LNCaP clone FGC (cell line): ENCODE measurements at places on chromosomes 5 and 9.

- no peak for DNase-seq
Measured at GRCh38 chr5:23884405-23885031, 377.1 kb downstream of the PRDM9 start.

DNA sequence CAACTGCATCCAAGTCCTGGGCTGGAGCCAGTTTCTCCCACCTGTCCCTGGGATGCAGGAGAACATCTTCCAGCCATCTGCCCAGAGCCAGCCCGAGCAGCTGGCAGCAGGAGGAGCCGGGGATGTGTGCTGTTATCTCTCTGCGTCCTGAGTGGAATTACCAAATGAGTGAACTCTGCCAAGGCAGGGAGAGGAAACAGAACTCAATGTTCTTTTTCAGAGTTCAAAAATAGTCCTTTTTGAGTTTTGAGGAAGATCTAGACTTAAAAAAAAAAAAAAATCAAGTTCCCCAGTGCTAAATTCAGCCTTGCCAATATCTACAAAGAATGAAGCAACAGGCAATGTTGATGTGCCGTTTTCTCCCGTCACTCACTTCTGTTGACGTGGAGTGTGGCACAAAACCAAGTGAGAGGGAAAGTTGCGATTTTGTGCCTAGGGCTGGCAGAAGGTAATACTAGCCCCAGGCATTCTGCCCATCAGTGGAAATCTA, 56.2 kb downstream of the TMOD1 start:
- peak; percentile 39 for DNase-seq

- no peak for DNase-seq
Measured at GRCh38 chr9:129182625-129183494, 4.8 kb upstream of the IER5L start.

GRCh38 chr5:78294248-78295034, at the start of gene AP3B1:
AP3B1 (minus strand) TSS chr5:78294698; CDS start chr5:78294579, 119 bp downstream.
- peak; percentile 96 for DNase-seq

GRCh38 chr5:93610581-93611272, 27.7 kb downstream of the NR2F1 start:
- DNase-seq = no peak

- no peak for DNase-seq
Measured at GRCh38 chr5:14436801-14437542, 144.6 kb upstream of the OTULINL start.

- no peak for DNase-seq
Measured at GRCh38 chr9:80407220-80407619, 835.5 kb downstream of the TLE4 start.

GRCh38 chr9:128286440-128286839, 10.4 kb downstream of the SWI5 start:
- DNase-seq = no peak

- DNase-seq = no peak
Measured at GRCh38 chr9:135893104-135893503, 14.2 kb downstream of the CAMSAP1 start.

- no peak for DNase-seq
Measured at GRCh38 chr5:142017832-142018427, 5.1 kb upstream of the GNPDA1 start.

- DNase-seq = no peak
Measured at GRCh38 chr5:134878403-134878802, 4.2 kb downstream of the TXNDC15 start.

DNA sequence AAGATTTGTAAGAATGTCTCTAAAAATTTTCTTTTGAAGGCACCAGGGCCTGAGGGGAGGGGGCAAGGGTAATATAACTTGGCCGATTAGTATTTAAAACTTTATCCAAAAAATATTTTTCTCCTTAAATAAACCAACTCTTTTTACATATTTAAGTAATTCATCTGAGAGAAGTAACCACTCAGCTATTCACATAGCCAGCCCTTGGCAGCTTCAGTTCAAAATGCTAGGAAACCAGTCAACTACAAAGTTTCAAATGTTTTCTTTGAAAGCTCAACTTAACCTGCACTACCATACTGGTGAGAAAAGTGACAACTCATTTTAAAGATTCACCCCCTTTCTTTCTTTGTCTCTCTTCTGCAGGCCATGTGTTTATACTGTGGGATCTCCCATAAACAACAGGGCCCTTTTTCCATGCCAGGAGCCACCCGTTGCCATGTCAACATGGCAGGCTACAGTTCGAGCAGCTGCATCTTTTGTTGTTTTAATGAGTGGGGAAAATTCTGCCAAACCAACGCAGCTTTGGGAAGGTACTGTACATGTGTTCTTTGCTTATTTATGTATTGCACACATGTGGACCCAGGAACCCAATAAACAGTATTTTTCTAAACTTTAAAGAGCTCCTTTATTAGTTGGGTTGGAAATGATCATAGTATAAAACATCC, 46.3 kb downstream of the AOPEP start:
- peak; percentile 68 for DNase-seq

DNA sequence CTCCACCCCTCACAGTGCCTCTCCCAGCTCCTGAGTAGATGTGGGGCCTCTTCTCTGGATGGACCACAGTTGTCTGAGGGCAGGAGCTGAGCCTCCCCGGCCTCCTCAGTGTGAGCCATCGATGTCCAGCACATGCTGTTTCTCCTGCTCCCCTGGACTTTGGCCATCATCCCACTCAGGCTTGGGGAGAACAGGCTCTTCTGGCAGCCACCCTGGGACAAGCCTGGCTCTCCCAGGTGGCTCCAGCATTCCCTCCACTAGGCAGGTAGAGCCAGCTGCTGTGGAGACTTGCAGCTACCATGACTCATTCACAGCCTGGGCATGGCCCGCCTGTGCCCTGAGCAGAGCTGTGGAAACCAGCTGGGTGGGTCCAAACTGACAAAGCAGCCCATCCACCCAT, 77.0 kb downstream of the CSNK1A1 start:
- peak; percentile 30 for DNase-seq

- no peak for DNase-seq
Measured at GRCh38 chr5:176735383-176736265, 74.7 kb upstream of the UNC5A start.

DNA sequence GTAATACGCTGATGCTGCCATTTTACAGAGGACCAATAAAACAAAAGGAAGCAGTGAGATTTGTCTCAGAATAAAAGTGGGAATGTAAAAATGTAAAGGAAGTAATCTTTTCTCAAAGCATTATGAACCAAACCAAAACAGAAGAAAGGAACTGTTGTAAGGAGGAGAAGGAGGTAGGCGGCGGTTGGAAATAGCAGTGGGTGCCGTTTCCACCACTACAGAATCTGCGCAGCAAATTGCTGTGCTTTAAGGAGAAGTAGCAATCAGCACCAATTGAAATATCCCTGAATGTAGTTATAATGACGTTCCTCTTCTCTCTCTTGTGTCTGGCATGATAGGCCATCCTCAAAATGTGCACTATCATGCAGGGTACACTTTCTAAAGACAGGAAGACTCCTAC, 455.1 kb upstream of the TLE4 start:
- DNase-seq = no peak

DNA sequence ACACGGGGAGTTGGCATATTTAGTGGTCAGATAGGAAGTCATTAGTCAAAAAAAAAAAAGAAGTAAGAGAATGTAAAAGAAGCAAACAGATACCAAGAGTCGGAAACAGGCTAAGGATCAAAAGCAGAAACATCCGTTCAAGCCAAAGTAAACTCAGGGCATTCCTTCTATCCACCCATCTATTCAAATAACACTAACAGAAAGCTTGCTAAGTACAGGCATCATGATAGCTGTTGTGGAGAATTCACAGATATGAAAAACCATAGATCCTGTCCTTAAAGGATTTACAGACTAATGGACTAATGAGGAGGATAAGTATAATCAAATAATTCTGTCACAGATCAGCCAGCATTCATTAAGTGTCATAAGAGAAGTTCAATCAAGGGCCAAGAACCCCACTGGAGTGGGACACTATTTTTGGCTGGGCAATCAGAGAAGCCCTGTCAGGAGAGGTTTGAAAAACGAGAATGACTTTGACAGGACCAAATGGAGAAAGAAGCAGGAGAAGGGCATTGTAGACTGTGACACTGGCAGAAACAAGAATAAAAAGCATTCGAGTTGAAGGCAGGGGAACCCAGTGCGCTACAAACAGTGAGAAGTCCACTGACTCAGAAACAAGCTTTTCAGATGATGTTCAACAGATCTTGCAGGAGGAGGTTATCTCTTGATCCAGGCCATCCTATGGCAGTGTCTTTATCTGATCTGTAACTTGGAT, 154.2 kb upstream of the TSLP start:
- DNase-seq = no peak

- DNase-seq = no peak
Measured at GRCh38 chr5:153496835-153497234, 6.4 kb downstream of the GRIA1 start.

DNA sequence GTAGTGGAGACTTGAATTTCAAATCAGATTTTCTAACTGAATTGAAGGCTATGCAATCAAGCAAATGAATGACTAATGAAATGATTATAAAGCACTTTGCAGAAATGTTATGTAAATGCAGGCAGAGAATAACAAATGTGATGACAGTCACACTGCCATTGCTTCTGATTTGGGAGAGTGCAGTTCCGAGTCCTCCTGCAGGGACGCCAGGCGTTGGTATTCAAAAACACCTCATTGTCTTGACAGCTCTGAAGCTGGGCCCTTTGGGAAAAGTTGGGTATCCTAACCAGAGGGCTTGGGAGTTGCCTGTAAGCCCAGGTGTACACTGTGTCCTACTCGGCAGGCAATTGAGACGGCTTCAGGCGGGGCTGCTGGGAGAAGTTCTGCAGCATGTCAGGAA, 57.9 kb downstream of the C5orf15 start:
- no peak for DNase-seq

DNA sequence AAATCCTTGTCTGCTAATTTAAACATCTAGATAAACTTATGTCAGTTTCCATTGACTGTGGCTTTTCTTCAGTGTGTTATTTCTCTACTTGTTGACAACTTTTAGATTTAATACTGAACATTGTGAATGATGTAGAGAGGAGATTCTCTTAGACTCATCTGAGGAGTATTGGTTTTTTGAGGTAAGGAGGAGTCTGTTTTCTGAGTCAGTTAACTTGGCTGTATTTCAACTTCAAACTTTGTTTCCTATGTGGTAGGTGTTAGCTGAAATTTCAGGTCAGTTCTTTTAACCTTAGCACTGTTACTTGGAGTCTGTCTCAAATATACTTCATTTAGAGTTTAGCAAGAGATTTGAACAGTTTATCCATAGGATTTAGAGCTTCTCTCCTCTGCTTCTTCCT, 67.9 kb downstream of the XRCC4 start:
- DNase-seq = no peak

DNA sequence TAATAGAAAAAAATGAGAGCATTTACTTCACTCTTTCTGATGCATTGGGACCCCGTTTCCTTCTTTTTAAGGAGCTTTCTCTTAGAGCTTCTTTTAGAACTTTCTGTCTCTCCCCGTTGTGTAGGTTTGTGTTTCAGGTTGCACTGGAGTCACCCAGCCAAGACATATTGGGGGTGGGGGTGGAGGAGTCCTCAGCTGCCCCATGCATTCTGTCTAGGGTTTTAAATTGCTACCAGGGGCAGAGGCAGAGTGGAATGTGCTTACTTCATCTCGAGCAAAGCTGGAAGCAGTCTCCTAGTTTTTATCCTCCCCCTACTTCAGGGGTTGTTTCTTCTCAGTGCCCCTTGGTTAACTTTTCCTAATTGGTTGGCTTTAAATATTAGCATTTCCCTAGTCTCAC, 9.4 kb downstream of the OR2K2 start:
- no peak for DNase-seq

- DNase-seq = no peak
Measured at GRCh38 chr9:137987244-137988030, 109.9 kb downstream of the CACNA1B start.

GRCh38 chr5:176369934-176370711, 4.8 kb downstream of the ARL10 start:
- no peak for DNase-seq

DNA sequence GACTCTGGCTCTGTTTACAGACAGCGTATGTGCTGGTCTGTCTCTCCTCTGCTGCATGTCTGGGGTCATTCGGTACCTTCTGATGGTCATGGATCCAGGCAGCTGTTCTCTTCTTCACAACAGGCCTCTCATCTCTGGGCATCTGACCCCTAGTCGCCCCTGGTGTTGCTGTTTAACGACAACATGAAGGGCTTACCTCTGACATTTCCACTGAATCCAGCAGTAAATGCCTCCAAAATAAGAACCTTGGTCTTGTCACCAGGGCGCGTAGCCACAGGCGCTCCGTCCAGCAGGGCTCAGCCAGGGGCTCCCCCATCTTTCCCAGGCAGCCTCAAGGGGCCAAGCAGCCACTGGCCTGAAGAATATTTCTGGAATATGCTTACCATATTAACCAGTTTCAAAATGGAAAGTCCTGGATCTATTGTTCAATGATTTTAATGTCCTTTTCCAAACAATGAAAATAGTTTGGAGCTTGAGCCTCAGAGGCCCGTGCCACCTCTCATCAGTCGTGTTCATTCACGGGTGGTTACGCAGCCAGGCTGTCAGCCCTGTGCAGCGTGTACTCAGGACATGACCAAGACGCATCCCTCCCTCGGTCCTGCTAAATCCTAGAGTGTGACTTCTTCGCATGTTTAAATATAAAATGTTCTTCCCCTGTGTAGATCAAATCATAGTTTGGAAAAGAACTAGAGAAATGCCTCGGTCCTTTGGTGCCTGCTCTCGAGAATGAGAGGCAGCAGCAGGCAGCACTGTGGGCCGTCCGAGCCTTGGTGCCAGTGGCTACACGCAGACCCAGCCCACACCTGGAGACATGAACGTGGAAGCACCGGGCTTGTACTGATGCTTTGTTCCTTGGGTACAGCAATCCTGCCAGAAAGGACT, 30.1 kb upstream of the LRRC14B start:
- DNase-seq = no peak

DNA sequence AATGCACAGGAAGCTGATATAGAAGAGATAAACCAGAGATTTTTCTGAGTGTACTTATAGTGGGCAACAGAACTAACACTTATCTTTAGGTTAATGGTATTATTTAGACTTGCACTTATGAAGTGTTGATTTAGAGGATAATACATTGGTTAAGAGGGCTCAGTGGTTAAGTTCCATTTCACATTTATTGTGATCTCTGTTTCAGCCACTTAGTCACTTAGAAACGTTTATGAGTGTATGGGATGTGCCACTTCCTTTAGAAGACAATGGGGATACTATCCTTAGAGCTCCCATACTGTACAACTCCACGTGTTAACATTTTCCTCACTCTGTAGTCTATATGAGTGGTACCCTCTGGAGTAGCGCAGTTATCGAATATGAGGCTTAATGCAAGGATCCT, 57.5 kb downstream of the PIP5K1B start:
- no peak for DNase-seq

GRCh38 chr5:60504342-60504741, 195.6 kb downstream of the DEPDC1B start:
- no peak for DNase-seq

- no peak for DNase-seq
Measured at GRCh38 chr5:1663186-1663585, 136.5 kb downstream of the MRPL36 start.

DNA sequence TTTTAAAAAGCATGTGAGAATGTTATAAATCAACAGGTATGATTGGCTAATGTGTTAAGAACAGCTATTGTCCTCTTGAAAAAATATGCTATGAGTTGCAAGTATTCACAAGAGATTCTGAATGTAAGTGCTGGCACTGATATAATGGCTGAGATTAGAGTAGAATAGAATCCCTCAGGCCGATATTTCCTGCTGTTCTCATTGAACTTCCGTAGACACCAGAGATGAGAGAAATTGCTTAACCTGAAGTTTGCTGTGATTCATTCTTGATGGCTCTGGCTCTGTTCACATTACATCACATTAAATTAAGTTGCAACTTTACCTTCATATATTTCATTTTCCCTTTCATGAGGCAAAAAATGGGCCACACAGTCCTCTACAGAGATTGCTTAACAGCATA, 114.5 kb downstream of the BAAT start:
- DNase-seq = no peak
